ENCODE measurements at places on chromosomes 4 and X. TPM values are rescaled to one million over a fixed set of nuclear protein-coding genes. Genes with fewer than 3 reads are reported as not detected.

- H3K27ac ChIP-seq: no peak overlapping the region
- H3K27me3 ChIP-seq: no peaks in the 10 kb centered on the region
- no peaks in the 10 kb centered on the region for H3K4me1 ChIP-seq
- no peak for DNase-seq
- H3K36me3 ChIP-seq: no peaks in the 10 kb centered on the region
- no peak overlapping the region for H3K4me3 ChIP-seq
These were observed 25.9 kb downstream of the TIGD2 start for GRCh38 chr4:89137231-89137630.

GRCh38 chrX:109374262-109374960 is 107.5 kb downstream of the GUCY2F start:
- no peak overlapping the region for H3K27ac ChIP-seq
- H3K4me1 ChIP-seq: no peaks in the 10 kb centered on the region
- H3K36me3 ChIP-seq: no peaks in the 10 kb centered on the region
- no peak overlapping the region for H3K4me3 ChIP-seq
- no peaks in the 10 kb centered on the region for H3K27me3 ChIP-seq
- DNase-seq: no peak

GRCh38 chr4:169225058-169225751 is 45.6 kb downstream of the SH3RF1 start:
- no peaks in the 10 kb centered on the region for H3K36me3 ChIP-seq
- H3K4me1 ChIP-seq: no peaks in the 10 kb centered on the region

GRCh38 chrX:41716222-41716621 is 7.8 kb upstream of the GPR82 start:
- DNase-seq: no peak
- H3K4me1 ChIP-seq: no peaks in the 10 kb centered on the region
- H3K27ac ChIP-seq: no peak overlapping the region
- no peaks in the 10 kb centered on the region for H3K27me3 ChIP-seq
- H3K36me3 ChIP-seq: no peaks in the 10 kb centered on the region
- H3K4me3 ChIP-seq: no peak overlapping the region

PNMA3 gene
- total RNA-seq: 9.9 TPM

C4orf54 gene
- not detected for total RNA-seq

DNA sequence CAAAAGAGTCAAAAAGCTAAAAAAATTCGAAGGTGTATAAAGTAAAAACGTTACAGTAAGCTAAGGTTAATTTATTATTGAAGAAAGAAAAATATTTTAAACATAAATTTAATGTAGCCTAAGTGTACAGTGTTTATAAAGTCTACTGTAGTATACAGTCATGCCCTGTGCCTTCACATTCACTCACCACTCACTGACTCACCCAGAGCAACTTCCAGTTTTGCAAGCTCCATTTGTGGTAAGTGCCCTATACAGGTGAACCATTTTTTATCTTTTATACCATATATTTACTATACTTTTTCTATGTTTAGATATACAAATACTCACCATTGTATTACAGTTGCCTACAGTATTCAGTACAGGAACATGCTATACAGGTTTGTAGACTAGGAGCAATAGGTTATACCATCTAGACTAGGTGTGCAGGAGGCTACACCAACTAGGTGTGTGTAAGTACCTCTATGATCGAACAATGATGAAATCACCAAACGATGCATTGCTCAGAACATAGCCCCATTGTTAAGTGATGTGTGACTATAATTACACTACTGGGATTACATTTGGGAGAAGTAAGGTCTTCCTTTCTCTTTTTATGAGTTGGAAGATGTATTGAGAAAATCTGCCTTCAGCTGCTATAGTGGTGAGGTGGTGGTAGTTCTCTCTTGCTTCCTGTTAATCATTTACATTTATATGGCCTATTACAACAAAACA is 27.2 kb downstream of the TMSB4X start:
- no peaks in the 10 kb centered on the region for H3K27me3 ChIP-seq
- H3K36me3 ChIP-seq: no peaks in the 10 kb centered on the region
- H3K4me3 ChIP-seq: no peak overlapping the region
- H3K27ac ChIP-seq: peak overlapping the region; percentile 66

Data from T-cell (primary cell).